Vagina (tissue), 2 donors: ENCODE measurements at places on chromosomes 12 and 14.

DNA sequence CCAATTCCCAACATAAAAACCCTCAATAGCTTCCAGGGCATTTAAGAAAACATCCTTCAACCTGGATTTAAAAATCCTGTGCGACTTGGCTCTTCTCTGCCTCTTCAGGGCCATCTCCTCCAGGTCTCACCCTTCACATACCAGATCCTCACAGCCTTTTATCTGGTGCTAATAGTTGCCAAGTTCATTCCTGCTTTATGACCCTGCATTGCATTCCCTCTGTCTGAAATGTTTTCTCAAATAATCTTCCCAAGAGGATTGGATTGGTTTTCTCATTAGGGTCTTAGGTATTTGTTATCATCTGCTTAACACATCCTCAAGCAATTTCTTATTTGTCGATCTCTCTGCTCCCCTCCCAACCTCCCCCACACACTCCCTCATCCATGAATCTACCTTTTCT, 832.0 kb downstream of the GALC start:
- DNase-seq = no peak

- no peak for DNase-seq
These were observed 375.0 kb downstream of the DPF3 start for GRCh38 chr14:72518809-72519377.

DNA sequence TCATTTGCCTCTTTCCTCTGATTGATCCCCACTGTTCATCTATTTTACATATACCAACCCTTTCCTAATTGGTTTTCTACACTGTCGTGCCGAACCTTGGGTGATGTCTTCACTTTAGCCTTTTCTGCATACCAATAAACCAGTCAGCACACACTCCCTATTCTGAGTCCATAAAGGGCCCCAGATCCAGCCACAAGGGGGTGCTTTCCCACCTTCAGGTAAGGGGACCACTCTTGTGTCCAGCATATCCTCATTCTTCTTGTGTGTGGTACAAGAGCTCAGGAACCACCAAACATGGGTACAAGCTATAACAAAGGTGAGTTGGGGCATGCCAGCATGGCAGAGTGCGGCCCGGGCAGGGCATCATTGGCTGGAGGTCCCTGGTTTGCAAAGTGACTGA, 859.8 kb downstream of the FSCB start:
- DNase-seq = no peak

DNA sequence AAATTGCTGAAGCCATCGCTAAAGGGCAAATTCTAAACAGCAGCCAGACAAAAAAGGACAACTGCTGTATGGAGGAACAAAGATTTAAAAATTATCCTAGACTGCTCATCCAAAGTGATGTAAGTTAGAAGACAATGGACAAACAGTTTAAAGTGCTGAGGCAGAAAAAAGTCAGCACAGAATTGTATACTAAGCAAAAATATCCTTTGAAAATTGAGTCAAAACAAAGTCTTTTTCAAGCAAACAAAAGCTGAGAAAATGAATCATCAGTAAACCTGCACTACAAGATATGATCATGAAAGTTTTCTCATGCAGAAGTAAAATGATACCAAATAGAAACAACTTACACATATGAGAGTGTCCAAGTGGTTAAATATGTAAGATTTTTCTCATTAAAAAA, 43.6 kb downstream of the EML5 start:
- DNase-seq = no peak

DNA sequence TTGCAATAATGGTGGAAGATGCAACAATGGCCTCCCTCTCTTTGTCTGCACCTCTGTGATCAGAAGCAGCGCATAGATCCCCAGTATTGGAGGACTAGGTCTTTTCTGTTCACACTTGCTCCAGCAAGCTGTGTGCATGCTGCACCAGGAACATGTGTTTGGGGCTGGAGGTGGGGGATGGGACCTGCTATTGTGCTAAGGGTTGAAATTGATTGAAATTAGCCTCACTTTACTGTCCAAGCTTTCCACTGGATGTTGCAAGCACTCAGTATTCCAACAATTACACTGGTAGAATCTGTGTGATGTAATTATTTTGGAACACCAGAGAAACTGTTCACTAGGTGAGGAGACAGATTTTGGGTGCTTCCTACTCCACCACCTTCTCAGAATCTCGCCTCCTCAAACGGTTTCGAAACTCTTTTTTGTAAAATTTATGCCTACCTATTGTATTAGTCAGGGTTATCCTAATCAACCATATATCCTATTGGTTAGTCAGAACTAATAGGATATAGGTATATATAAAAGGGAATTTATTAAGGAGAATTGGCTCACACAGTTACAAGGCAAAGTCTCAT, 35.6 kb downstream of the IFT81 start:
- no peak for DNase-seq

DNA sequence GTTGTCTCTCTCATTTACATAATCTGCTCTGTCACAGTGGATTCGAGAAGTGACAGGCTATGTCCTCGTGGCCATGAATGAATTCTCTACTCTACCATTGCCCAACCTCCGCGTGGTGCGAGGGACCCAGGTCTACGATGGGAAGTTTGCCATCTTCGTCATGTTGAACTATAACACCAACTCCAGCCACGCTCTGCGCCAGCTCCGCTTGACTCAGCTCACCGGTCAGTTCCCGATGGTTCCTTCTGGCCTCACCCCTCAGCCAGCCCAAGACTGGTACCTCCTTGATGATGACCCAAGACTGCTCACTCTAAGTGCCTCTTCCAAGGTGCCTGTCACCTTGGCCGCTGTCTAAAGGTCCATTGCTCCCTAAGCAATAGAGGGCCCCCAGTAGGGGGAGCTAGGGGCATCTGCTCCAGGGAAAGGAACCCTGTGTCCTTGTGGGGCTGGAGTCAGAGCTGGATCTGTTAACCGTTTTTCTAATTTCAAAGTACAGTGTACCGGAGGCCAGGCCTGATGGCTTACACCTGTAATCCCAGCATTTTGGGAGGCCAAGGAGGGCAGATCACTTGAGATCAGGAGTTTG, 5.1 kb downstream of the ERBB3 start:
- DNase-seq = no peak

DNA sequence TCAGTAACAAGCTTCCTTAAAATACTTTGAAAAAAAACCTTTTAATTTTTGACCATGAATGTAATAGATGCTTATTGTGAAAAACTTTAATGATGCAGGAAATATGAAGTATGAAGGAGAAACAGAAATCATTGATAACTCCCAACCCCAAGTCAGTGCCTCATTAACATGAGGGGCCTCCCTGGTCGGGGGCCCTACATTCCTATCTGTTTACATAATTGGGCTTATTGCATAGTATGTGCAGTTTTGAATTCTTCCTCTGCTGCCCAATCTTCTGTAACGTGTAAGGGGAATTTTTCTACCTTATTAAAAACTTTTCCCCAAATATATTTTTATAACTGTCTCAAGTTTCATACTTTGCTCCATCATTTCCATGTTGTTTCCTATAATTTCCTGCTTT, 63.0 kb downstream of the SLC25A47 start:
- DNase-seq = no peak

DNA sequence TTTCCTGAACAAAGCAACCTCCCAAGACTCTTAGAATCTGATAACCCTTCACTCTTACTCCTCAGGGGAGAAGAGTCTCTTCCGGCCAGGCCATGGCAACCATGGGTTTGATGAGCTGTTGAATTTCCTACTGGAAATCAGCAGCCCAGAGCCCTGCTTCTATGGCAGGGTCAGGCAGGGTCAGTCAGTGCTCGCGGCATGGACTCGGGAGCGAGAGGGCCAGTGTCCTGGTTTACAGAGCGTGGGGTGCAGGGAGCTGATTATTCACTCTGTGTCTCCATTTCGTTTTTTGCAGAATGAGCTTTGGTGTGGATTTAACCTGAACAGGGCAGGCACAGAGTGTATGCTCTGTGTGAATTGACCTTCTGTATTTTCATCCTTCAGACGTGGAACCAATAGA, 340.6 kb upstream of the SFSWAP start:
- no peak for DNase-seq

- DNase-seq = no peak
These were observed 129.8 kb upstream of the KRR1 start for GRCh38 chr12:75641031-75641780.

- DNase-seq = no peak
These were observed 205.5 kb downstream of the PHETA1 start for GRCh38 chr12:111163422-111163821.

GRCh38 chr12:116616536-116617248, 57.5 kb downstream of the MAP1LC3B2 start:
- DNase-seq = no peak
